ENCODE measurements at places on chromosomes 7 and 10.

GRCh38 chr7:12690041-12690878, 2.8 kb downstream of the ARL4A start:
- DNase-seq, result no peak

DNA sequence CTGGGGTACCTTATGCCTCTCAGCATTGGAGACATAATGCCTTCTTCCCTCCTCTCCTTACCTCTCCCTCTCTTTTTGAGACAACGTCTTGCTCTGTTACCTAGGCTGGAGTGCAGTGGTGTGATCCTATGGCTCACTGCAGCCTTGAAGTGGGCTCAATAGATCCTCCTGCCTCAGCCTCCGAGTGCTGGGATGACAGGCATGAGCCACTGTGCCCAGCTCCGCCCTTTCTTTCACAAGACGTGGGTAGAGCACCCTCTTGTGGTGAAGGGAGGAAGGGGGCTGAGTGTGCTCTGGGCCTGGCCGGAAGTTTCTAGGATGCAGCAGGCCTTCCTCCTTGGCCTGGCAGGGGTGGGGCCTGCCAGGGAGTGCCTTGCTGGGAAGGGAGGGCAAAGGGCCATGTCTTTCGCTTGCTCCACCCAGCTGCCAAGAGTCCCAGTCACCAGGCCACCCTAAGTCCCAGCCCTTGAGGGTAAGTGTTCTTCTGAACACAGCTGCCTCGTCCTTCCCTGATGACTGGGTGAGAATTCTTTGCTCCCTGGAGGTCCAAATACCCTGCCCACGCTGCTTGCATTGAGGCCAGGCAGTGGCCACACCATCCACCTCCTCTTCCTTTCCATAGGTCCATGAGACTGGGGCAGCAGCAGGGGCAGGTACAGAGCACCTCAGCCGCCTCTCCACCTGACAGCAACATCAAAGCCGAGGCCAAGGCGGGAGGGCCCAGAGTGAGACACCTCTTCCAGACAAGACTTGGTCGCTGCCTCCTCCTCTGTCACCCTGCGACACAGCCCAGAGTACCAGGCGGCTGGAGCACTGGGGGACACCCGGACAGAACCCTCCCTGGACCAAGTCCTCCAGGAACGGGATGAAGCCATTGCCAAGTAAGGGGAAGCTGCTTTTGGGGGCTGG, 3.7 kb downstream of the ABHD11 start:
- DNase-seq, result peak; percentile 63

DNA sequence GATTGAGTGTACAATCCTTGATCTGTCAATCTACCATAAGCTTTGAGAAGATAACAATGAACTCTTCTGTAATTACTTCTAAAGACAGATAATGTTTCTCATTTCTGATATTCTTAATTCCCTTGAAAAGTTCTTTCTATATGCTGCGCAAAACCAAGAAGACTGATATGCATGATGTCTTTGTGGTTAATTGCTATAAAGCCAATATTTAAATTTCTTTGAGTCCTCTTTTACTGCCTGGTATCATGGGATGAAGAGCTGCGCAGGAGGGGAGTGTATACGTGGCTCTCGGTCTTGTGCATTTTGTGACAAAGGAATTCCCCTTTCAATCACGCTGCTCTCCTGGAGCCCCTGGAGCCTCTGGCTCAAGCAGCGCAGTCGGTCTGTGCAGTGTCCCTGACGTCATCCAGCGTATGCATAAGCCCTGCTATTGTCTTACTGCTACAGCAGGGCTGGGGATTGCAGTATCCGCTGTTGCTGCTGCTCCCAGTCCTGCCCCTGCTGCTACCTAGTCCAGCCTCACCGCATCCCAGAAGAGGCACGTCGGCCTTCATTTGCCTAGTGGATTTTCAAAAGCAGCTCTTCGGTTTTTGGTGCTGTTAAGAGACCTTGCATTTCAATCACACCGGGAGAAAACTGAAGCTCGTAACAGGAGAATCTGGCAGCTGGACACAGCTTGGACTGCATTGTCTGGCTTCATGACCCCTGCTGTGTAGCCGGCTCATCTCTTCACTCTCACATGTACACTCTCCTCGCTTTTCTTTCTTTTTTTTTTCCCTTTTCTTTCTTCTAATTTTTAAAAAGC, 66.7 kb downstream of the ST7 start:
- DNase-seq, result peak; percentile 79

- no peak for DNase-seq
Measured at GRCh38 chr10:113879691-113880090, 25.2 kb downstream of the NHLRC2 start.

DNA sequence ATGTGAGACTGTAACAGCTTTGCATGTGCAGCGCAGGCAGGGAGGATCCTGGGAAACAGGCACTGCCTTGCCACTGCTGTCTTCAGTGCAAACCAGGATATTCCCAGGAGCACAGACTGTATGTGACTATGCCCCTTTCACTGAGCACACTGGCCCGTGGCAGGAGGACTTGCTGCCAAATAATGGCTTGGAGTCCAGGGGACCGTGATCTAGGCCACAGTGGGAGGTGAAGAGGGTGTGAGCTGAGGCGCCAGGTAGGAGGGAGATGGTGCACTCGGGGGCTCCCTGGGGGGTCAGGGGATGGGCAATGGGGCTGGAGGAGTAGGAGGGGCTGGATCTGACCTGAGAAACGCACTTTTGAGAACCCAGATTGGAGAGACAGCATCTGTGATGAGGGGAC, 193.4 kb upstream of the ZNF32 start:
- no peak for DNase-seq

DNA sequence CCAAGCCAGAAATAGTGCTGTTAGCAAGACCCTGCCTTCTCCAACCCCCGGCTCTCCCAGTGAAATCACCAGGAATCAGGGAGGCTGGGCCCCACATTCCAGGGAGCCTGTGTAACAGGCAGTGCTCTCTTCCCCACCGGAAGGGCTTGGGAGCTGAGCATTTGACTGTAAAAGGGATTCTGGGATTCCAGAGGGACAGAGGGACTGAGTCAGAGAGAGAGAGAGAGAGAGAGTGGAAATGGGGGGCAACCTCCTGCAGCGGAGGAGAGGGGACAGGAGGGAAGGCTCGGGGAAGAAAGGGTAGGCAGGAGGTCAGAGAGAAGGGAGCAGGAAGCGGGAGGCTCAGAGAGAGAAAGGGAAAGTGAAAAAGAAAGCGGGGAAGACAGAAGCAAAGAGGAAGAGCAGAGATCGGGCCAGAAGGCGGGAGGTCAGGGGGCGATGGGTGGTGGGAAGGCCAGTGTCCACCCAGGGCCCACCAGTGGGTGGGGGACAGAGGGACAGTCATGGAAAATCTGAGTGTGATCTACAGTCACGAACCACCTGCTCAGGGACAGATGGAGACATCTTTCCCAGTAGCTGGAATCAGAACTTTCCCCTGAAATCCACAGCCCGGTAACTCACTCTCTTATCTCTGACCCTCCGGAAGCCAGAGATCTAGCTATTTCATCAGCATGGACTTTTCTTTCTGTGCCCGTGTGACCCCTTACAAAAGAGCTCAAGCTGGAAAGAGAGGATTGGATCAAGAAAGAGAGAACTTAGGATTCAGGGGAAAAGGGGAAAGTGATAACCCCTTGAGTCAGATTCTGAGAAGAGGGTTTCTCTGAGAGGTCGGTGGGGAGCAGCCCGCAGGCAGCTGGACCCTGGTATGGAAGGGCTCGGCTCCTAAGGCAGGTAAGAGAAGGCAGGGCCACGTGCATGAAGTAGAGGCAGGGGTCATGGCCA, 4.6 kb upstream of the SERPINE1 start:
- DNase-seq, result no peak

DNA sequence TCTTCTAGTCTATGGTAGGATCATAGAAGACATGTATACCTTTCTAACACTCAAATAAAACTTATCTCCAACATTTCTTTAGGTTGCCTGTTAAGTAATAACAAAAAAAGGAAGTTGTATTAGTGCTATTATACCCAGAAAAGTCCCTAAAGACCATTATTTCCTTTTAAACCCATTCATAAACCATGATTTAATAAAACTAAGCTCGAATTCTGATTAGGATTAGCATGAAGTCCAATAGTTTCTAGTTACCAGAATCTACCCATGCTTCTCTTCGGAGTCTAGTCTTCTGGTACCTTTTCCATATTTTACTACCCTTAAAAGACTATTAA, 62.7 kb downstream of the USP6NL start:
- no peak for DNase-seq

DNA sequence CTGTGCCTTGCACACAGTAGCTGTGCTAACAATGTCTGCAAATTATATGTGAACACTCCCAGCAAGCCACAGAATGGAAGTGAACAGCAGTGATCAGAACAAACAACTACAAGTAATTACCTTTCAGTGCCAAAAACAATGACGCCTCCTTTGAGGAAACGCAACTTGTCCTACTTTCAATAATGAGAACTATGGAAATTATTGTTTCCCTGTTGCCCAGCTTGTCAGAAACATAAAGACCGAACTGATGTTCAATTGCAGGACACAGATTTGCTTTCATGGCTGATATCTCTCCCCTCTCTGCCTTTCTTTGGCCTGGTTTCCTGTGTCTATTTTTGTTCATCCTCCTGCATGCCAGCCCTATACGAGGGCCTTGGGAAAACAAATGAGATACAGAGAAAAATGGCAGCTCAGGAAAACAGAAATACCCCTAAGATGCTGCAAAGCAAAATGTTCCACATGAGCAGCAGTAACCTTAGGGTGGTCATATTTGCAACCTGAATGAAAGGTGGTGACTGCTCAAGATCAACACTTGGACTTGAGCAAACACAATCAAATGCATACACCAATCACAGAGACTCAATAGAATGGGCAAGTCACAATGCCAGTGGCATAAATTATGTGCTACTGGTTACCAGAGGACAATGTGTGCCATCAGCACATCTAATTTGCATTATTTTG, 26.8 kb downstream of the COBL start:
- no peak for DNase-seq

DNA sequence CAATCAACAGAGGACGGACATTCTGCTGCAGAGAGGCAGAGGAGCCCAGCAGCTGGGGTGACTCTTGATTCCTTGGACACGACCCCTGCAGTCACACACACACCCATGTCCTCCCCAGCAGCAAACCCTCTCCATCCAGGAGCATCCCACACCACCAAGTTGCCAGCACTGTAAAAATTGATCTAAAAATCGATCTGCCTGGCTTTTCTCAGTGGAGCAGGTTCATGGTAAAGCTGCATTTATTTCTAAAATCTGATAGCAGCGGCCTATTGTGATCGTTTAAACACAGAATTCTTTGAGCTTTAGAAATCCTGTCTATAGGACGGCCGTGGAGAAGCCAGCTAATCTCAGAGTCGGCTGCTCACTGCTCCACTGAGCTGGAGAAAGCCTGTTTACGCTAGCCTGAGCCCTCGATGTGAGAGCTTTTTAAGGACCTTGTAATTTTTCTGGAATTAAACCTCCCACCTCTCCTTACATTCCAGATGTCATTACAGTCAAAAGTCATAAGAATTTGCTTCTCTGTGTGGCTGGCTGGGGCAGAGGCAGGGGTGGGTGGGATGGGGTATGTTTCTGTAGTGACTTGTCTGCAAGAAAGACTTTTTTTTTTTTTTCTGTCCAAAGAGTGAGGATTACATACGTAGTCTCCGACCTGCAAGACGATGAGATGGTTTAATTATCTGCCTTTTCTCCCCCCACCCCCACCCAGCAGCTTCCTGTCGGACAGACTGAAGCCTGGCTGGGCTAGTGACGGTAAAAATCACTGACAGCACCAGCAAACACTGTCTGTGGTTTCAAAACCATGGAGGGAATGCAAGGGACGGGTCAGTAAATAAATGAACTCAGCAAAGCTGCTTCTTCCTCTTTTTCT, 31.6 kb downstream of the TRIM8 start:
- DNase-seq, result no peak

DNA sequence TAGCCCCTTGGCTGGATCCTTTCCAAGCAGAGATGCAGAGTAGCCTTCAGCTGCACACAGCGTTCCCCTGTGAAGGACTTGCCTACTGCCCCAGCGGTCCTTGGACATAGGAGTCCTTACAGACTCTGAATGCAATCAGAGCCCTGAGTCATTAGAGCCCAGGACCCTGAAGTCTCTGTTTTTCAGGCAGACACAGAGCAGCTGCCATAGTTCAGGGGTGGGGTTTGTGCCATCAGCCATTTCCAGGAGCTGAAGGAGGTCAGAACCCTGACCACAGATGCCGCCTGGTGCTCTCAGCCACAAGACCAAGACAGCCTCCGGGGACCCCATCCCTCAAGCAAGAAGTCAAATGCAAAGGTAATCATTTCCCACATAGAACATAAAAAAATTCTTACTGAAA, 32.8 kb upstream of the WDFY4 start:
- DNase-seq, result no peak

DNA sequence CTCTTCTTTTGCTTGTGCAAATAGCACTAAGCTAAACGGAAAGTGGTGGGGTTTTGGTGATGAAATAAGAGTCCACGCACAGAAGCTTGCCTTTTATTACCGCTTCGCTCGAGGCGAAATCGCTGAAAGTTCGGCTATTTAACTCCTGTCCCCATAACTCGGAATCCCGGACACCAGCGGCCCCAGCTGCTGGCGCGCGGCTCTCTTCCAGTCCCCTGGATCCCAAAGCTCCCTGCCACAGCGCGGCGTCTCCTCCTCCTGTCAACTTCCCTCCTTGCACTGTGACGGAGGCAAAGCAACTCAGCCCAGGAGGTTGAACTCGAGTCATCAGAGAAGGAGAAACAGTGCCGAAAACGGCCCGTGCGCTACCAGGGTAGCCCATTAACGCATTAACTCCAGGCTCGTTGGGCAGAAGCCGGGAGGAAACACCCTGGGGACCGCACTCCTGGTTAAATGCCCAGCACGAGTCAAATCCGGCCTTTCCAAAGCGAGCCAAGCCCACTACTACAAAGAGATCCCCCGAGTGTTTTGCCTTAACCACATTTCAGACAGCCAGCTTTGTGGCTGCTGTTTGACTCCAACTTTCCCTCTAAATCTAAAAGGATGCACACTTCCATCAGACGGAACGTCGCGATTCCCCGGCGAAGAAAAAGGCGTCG, 1.3 kb downstream of the SEMA3D start:
- no peak for DNase-seq

DNA sequence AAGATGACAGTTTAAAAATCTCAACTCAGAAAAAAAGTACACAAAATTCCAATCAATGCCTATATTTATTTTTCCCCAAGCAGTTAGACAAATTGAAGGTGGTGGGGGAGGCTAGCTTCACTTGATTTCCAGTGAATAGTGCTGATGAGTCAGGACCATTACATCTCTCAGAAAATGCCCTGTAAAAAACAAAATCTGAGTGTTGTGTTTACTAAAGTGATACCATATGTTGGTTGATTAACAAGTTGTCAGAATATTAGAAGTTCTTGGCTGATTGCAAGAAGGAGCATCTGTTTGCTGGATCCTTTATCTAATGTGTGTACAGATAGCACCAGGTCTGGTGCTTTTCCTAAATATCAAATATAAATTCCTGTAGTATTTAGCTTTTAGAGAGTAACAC, 31.3 kb upstream of the KIAA1217 start:
- DNase-seq, result no peak

- no peak for DNase-seq
Measured at GRCh38 chr7:94228678-94229077, 166.0 kb upstream of the COL1A2 start.

All from NCI-H187 treated with DMSO at 0.1 percent for 48 hours (cell line).